ENCODE measurements at places on chromosomes 2 and 18. TPM values are rescaled to one million over a fixed set of nuclear protein-coding genes. Genes with fewer than 3 reads are reported as not detected.

DNA sequence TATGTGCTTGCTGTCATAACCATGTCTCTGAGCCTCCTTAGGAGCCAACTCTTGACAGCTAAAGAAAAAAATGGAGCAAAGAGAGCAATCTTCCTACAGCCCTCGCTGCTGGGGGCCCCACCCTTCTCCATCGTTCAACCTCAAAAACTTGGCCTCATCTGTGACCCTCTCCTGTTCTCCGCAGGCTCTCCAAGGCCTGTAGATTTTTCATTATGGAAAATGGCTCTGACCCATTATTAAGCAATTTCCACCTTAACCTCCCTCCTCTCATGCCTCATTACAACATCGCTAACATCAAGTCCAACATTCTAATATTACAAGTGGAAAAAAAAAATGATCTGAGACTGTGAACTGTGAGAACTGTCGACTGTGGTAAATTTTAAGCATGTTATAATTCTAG lies 98.7 kb downstream of the SLC8A1 start:
- peaks cover 2% of the 10 kb centered on the region for H3K27me3 ChIP-seq
- peak overlapping the region; percentile 72 for H3K27ac ChIP-seq
- no peak overlapping the region for H3K4me3 ChIP-seq
- DNase-seq, result no peak
- peaks cover 20% of the 10 kb centered on the region for H3K36me3 ChIP-seq

GRCh38 chr2:172710584-172711047 lies 25.0 kb upstream of the RAPGEF4 start:
- no peak overlapping the region for H3K4me3 ChIP-seq
- peaks cover 2% of the 10 kb centered on the region for H3K27me3 ChIP-seq
- no peak overlapping the region for H3K27ac ChIP-seq

DNA sequence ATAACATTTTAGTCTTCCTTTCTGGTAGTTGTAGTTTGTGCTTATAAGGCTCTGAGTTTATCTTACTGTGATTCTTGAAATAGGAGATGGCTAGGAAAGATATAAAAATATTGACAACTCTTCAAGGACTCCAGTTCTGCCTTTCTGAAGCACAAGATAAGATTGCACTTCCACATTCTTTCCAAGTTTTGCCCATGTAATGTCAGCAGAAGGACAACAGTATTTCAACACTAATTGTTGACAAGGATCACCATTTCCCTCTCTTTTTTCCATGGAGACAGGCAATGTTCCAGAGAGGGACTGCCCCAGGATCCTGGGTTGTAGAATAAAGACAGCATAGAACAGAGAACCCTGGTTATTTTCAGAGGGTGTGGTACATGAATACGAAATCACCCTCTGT lies 279.1 kb upstream of the CNTNAP5 start:
- no peaks in the 10 kb centered on the region for H3K36me3 ChIP-seq
- no peaks in the 10 kb centered on the region for H3K4me1 ChIP-seq
- no peak overlapping the region for H3K4me3 ChIP-seq
- no peak overlapping the region for H3K27ac ChIP-seq
- no peaks in the 10 kb centered on the region for H3K27me3 ChIP-seq

GRCh38 chr2:136916131-136916530 lies 150.8 kb downstream of the THSD7B start:
- no peaks in the 10 kb centered on the region for H3K36me3 ChIP-seq
- H3K27ac ChIP-seq, result no peak overlapping the region
- H3K27me3 ChIP-seq, result no peaks in the 10 kb centered on the region
- DNase-seq, result no peak

- peak overlapping the region; percentile 75 for H3K4me3 ChIP-seq
- no peak for DNase-seq
- peaks cover 61% of the 10 kb centered on the region for H3K4me1 ChIP-seq
- H3K27ac ChIP-seq, result peak overlapping the region; percentile 75
Measured at GRCh38 chr2:64277101-64277849, 133.1 kb upstream of the PELI1 start.

DNA sequence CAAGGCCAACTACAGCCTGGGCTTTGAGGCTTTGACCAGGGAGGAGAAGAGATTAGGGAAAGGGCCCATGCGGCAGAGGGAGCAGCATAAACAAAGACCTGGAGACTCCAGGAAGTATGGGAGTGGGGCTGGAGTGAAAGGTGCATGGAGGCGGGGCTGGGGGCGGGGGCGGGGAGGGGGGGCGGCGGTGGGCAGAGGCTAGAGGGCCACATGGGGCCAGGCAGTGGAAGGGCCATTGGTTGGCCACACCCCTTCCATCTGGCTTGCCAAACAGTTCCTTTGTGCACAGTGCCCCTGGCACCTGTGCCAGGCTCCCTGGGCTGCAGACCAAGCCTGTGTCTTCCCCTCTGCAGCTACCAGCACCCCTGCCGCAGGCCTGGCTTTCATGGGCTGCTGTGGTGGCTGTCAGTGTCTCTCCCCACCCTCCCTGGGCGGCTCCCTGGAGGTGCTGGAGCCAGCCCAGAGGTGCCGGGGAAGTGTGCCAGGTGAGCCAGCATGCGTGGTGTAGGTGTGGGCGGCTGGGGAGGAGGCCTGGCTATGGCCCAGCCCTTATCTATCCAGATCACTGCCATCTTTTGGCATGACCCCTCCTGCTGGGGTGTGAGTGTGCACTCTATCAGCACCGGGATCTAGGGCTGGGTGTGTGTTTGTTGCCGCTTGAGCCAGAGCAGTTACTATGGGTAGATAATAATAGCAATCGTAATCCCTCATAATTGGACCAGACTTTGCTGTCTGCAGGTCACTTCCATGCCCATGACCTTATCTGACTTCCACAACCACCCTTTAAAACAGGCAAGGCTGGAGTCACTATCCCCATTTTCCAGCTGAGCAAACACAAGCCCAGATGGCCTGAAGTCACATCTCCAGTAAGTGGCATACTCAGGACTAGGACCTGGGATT lies 30.5 kb downstream of the DNMT3A start:
- H3K36me3 ChIP-seq, result no peaks in the 10 kb centered on the region
- no peaks in the 10 kb centered on the region for H3K4me1 ChIP-seq
- no peak overlapping the region for H3K27ac ChIP-seq
- H3K4me3 ChIP-seq, result no peak overlapping the region

GRCh38 chr2:169664978-169665930 lies 29.0 kb downstream of the CFAP210 start:
- peaks cover 24% of the 10 kb centered on the region for H3K4me1 ChIP-seq
- peak overlapping the region; percentile 90 for H3K27ac ChIP-seq
- H3K27me3 ChIP-seq, result peaks cover 3% of the 10 kb centered on the region
- no peaks in the 10 kb centered on the region for H3K36me3 ChIP-seq

The C2orf92 gene
- 2.2 TPM for total RNA-seq

The MAL gene
- total RNA-seq, result not detected

The RGPD8 gene
- total RNA-seq, result 5.4 TPM
